ENCODE measurements at places on chromosomes 11 and 22.
A peak's percentile ranks its signal among the peaks of the same experiment; 100 is the strongest.

- no peak for DNase-seq
Measured at GRCh38 chr11:99327066-99327465, 306.3 kb downstream of the CNTN5 start.

DNA sequence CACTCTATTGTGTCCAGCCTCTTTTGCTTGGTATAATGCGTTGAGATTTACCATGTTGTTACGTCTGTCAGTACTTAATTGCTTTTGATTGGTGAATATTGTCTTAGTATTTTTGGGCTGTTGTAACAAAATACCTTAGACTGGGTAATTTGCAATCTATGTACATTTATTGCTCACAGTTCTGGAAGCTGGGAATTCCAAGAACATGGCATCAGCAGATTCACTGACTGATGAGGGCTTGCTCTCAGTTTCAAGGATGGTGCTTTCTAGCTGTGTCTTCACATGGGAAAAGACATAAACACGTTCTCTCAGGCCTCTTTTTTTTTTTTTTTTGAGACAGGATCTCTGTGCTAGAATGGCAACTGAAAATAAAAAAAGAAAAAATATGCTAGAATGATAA lies 46.7 kb upstream of the INCENP start:
- no peak for DNase-seq

DNA sequence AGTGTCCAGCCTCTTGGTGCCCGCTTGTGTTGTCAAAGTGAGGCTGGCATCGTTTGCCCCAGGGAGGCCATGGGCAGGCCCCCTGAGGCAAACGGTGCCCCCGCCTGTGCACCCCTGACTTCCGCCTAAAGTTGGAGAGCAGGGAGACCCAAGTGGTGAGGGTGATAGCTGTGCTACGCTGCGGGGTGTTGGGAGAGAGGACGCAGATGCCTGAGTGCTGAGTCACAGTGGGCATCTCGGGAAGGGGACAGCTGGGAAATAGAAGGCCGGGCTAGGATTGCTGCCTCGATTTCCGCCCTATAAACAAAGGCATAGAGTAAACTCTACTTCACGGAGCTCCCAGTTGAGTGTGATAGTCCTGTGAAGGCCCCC lies 5.8 kb downstream of the GRIK4 start:
- DNase-seq: no peak

- no peak for DNase-seq
Measured at GRCh38 chr11:31325160-31325559, 44.4 kb downstream of the DCDC1 start.

GRCh38 chr11:36195496-36196354 lies 93.5 kb downstream of the COMMD9 start:
- DNase-seq: no peak

GRCh38 chr11:66328302-66329144 lies 7.7 kb downstream of the RIN1 start:
- DNase-seq: peak; percentile 75

DNA sequence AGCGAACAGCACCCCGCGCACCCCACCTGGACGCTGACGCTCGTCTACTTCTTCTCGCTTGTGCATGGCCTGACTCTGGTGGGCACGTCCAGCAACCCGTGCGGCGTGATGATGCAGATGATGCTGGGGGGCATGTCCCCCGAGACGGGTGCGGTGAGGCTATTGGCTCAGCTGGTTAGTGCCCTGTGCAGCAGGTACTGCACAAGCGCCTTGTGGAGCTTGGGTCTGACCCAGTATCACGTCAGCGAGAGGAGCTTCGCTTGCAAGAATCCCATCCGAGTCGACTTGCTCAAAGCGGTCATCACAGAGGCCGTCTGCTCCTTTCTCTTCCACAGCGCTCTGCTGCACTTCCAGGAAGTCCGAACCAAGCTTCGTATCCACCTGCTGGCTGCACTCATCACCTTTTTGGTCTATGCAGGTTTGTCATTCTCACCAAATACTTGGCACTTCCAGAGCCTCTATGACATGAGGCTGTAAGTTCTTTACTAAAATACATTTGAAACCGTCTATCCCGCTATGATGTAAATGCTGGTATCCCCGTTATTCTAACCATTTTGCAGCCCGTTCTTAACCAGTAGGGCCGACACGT lies 535 bp downstream of the AQP11 start:
- DNase-seq: no peak

DNA sequence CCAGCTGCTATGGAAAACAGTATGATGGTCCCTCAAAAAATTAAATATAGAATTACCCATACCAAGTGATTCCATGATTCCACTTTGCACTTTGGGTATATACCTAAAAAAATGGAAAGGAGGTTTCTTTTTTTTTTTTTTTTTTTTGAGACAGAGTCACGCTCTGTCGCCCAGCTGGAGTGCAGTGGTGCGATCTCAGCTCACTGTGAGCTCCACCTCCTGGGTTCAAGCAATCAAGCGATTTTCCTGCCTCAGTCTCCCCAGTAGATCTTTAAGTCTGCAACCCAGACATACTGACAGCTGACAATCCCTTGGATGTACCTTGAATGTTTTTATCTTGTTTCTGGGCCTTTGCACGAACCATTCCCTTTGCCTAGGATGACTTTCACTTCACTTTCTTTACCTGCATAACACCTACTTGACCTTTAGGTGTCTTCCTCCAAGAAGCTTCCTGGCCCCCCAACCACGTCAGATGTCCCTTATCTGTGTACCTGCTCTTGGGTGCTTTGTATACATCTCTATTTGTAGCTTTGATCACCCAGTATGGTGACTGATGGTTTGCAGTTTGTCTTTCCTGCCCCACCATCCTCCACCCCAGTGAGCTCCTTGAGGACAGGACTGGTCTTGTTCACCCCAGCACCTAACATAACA lies 11.6 kb downstream of the UCP3 start:
- no peak for DNase-seq

DNA sequence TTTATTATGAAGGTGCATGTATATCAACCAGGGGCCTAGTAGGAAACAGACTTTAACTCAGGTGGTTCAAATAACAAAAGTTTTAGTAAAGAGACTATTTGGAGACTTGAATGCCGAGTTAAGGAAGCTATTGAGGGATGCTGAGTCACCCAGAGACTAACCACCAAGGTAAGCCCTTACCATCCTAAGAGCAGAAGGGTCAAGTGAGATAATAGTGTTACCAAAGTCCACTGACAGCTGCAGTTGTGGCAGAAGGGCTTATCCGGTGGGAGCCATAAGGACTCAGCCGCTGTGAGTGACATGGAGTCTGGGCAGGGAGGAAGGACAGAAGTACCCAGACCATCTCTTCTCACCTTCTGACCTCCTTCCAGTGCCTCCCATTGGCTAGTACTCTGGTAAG lies 134.0 kb downstream of the INSC start:
- no peak for DNase-seq

DNA sequence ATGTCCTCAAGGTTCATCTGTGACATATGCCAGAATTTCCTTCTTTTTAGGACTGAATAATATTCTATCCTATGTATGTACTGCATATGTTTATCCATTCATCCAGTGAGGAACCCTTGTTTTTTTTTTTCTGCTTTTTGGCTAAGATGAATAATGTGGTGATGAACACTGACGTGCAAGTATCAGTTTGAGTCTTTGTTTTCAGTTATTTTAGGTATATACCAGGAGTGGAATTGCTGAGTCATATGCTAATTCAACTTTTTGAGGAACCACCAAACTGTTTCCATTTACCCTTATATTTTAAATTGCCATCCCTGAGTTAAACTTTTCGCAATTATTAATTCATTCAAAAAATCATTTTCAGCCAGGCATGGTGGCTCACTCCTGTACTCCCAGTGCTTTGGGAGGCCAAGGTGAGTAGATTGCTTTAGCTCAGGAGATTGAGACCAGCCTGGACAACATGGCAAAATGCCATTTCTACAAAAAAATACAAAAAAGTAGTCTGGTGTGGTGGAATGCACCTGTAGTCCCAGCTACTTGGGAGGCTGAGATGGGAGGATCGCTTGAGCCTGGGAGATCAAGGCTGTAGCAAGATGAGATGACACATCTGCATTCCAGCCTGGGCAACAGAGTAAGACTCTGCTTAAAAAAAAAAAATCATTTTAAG lies 64.2 kb downstream of the MICAL2 start:
- no peak for DNase-seq

DNA sequence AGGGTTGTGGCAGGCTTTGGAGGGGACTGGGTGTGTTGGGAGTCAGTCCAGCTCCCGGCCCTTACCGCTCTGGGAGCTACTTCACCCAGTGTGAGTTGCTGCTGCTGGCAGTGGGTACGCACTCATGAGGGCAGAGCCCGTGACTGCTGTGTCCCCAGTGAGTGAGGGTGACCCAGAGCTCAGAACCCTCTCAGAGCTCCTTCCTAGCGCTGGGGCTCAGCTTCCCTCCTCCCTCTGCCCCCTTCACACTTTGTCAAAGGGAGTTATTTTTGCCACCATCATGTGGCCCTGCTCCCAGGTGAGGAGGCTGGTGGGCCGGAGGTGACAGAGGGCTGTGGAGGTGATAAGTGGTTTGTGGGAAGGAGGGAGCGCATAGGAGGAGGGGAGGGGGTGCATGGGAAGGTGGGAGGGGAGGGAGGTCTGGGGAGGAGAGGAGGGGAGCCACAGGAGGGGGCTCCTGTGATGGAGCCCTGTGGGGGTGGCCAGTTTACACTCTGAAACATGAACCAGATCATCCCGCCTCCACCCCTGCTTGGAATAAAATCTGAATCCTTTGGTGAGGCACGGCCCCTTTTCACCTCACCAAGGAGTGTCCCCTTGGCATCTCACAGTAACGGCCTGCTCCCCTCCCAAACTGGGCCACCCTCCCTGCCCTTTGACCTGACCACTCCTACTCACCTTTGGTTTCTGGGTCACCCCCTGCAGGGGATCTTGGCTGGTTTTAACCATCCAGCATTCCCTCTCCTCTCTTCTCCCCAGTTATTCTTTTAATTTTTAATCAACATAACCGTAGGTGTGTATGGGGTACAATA lies 9.9 kb downstream of the NDUFV1 start:
- DNase-seq: no peak

GRCh38 chr11:70605846-70606245 lies 207.5 kb downstream of the CTTN start:
- no peak for DNase-seq

GRCh38 chr11:61762223-61762615 lies 9.8 kb downstream of the MYRF start:
- no peak for DNase-seq

GRCh38 chr11:5847711-5848110 lies 6.0 kb upstream of the OR52E6 start:
- peak; percentile 77 for DNase-seq

DNA sequence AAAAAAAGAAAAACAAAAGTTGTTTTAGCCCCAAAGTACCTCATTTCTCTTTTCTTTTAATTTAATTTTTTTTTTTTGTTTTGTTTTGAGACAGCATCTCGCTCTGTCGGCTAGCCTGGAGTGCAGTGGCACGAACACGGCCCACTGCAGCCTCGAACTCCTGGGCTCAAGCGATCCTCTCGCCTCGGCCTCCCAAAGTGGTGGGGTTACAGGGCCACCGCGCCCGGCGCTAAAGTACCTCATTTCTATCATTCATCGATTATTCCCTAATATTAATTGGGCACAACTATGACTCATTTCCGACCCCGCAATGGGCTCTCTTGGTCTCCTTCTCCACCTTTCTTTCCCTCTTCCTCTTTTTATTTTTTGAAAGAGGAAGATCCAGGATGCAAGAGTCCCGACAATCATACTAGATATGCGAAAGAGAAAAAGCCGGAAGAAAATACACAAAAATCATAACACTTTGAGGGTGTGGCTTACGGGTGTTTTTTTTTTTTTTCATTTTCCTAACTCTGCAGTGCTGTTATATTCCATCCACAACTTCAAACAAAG lies 475 bp upstream of the AIP start:
- DNase-seq: no peak

- no peak for DNase-seq
Measured at GRCh38 chr11:77377734-77378133, 76.2 kb upstream of the GDPD4 start.

DNA sequence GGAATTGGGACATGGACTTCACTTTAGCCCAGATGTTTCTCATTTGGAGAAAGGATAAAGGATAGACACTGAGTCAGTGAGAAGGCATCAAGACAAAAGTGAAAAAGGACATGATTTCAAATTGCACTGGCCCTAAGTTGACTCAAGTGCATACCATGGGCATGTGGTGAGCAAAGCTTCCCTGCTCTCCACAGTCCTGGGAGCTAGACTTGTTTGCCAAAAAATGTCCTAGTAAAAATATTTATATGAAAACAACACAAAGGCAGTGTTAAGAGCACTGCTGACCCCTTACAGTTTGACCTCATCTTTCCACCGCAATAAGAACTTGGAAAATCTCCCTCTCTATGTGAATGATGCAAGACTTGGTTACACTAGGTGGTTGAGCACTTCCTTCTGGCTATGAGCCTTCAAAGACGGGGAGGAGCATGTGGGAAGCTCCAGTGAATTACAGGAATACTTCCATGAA lies 46.5 kb upstream of the FIBIN start:
- DNase-seq: no peak

- no peak for DNase-seq
Measured at GRCh38 chr22:46098525-46099475, 51.5 kb upstream of the PPARA start.

DNA sequence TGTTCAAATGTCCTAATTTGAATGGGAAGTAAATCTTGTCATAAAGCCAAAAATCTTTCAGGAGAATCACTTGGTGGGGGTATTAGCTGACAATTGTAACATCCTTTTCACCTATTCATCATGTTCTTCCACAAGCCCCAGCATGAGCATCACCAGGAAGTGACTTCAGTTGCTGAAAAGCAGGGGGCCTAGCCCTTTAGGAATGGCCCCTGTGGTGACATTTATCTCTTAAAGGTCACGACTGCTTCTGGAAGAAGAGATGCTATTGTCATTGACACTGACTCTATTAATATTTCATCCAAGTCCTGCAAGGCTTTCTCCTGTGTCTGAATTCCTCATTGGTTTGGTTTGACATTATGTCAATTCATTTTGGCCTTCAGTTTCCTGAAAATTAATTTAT lies 92.6 kb downstream of the OR5AK2 start:
- no peak for DNase-seq
